ENCODE measurements at places on chromosomes 11 and 22. TPM values are rescaled to one million over a fixed set of nuclear protein-coding genes. Genes with fewer than 3 reads are reported as not detected.

- DNase-seq = no peak
These were observed 19.7 kb upstream of the NUP160 start for GRCh38 chr11:47867823-47868222.

- no peak for DNase-seq
These were observed 99.3 kb upstream of the FSHB start for GRCh38 chr11:30131535-30131934.

- peak; percentile 54 for DNase-seq
These were observed 109.4 kb upstream of the OR4B1 start for GRCh38 chr11:48107188-48107704.

DNA sequence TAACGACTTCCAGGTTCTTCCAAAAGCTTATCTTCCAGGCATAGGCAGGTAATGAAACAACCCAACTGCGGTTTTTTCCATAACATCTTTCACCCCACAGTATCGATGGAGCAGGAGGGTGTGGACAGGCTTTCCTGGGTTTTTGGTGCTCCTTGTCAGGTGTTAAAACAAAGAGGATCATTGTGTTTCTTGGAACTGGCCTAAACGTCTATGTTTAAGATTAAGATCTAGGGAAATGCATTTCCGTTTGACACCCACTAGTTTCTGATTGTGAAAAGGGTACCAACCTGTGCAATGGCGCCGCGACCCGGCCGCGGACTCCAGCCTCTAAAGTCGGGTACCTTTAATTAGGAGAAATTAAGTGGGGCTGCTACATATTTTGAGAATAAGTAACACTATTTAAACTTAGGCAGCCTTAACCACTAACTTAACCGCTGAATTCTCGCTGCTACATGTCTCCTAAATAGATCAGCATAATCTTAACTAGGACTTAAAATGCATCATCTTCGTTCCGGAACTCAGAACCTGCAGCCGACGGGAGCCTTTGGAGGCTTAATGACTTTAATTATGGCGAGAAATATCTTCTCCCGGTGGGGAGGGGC is 31.5 kb downstream of the C22orf31 start:
- no peak for DNase-seq

- no peak for DNase-seq
These were observed 958.9 kb upstream of the CNTN5 start for GRCh38 chr11:98061858-98062257.

Gene GAL
- polyA plus RNA-seq = 0.27 TPM

DNA sequence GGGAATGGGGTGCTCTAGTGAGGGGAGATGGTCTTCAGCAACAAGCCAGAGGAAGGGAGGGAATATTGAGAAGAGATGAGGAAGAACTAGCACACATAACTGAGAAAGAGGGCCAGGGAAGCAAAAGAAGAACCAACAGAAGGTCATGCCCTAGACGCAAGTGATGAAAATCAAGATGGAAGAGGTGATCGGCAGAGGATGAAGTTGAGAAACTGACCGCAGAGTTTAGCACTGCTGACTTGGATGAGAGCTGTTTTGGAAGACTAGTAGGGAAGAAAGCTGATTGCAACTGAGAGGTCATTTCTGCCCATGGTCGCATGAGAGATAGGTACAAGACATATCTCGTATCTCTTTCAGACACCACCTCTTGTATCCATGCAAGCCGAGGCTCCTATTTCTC is 2.9 kb downstream of the SPINDOC start:
- no peak for DNase-seq

DNA sequence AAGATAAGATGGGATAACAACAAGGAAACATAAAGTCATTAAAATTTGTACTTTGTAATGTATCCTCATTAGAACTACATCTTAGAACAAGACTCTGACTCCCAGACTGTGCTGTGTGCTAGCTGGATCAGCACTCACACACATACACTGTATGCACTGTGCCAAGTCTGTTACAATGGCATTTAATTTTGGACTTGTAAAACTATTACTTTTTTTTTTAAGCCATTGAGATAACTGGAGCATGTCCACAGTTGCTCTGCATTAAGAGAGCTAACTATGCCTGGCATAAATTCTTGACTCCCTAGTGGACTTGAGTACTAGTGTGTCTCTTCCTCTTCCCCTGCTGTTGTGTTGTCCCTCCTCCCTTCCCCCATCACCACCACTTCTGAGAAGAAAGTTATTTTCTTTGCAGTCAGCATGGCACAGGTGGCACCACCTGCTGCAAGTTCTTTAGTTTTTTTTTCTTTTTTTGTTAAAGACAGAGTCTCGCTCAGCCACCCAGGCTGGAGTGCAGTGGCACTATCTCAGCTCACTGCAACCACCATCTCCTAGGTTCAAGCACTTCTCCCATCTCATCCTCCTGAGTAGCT is 268.6 kb downstream of the TMEM135 start:
- DNase-seq = no peak

GRCh38 chr11:74685905-74686304 is 45.3 kb downstream of the CHRDL2 start:
- DNase-seq = no peak

Gene ALDH3B1
- polyA plus RNA-seq = 2.9 TPM

DNA sequence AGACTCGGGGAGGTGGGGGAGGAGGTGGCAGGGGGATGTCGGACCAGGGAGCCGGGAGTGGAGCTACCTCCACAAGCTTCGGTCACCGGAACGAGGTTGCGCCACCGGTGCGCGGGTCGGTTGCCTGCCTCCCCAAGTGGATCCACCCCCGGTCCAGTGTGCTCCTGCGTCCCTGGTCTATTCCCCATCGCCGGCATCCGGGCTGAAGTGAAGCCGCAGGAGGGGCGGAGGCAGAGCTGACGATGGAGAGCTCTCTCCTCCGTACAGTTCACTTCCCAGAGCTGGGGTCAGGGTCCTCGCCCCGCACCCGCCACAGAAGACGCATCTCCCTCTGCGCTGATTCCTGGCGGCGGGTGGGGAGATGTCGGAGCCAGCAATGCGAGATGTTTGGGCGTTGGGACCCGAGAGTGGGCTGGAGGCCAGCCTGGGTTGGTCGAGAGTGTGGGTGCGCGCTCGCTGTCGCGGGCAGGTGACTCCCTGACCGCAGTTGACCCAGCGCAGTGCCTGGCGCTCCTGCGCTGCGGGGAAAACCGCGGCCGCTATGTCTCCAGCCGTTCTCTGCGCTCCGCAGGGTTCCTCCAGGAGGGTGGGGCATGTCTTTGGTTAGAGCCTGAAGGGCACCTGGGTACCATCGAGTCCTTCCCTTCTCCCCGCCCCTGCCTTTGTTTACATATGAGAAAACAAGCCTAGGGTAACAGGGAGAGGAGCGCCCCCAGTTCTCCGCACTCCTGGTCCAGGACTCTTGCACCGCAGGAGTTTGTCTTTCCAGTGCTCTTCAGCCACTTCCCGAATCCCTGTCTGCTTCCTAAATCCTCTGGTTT is 1.7 kb downstream of the C11orf96 start:
- DNase-seq = peak; percentile 74

Gene TMEM218
- 14.1 TPM for polyA plus RNA-seq

Gene NLRP10
- polyA plus RNA-seq = not detected

GRCh38 chr11:41781441-41781840 is 322.0 kb upstream of the LRRC4C start:
- no peak for DNase-seq

Gene PGA5
- 3.6 TPM for polyA plus RNA-seq

DNA sequence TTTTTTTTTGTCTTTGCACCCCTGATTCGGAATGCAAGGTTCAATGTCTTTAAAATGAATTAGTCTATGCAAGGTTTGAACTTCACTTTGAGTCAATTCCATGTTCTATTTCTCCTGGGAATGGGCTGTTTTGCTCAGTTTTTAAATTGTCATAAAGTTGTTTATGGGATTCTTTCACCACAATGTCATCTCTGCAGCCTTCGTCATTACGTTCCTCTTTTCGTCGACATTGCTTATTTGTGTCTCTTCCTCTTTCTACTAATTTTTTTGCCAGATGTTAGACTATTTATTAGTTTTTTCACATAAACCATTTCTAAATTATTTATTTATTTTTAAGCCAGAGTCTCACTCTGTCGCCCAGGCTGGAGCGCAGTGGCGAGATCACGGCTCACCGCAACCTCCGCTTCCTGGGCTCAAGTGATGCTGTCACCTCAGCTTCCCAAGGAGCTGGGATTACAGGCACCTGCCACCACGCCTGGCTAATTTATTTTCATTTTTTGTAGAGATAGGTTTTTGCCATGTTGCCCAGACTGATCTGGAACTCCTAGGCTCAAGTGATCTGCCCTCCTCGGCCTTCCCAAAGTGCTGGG is 7.1 kb upstream of the TNNT3 start:
- peak; percentile 27 for DNase-seq
